ENCODE measurements at places on chromosomes 3 and 15.

DNA sequence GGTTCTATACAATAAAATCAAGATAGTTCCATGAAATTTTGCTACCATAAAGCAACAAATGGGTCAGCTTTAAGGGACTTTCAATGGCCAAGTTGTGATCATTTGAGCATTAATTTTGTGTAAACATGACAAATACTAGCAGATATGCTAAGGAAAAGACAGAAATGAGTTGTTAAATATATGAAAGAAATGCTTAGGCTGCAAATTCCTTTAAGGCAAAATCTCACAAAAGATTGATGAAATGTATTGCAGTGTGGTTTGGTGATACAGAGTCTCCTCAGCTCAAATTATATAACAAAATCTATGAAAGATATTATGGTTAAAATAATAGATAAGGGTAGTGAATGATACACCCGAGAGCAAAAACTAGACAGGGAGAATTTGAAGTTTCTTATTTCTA is 377.2 kb downstream of the RAP2B start:
- no peak for DNase-seq

DNA sequence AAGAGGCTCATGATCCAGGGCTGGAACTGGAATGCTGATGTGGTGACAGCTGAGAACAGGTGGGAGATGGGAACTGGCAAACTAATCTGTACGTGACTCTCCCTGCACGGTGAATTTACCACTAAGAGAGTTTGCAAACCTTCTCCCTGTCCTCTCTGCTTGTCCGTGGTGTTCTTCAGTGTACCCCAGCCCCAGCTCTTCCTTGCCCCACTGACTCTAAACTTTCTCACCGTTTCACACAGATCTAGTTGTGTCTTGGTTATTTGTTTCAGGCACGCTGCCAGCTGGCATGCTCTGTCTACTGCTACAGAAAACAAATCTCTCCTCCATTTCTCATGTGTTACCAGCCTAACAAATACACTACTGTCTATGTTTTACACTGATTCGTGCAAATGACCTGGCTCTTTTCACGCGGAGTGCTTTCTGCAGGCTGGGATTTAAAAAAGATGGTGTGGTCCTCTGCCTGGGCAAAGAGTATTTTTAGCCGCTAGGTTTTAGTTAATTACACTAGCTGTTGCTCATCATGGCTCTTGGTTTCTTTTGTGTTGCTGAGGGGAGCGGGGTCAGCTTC is 192.7 kb upstream of the LRIG1 start:
- no peak for DNase-seq

GRCh38 chr3:52259035-52259434 is 13.5 kb downstream of the PPM1M start:
- DNase-seq = no peak

DNA sequence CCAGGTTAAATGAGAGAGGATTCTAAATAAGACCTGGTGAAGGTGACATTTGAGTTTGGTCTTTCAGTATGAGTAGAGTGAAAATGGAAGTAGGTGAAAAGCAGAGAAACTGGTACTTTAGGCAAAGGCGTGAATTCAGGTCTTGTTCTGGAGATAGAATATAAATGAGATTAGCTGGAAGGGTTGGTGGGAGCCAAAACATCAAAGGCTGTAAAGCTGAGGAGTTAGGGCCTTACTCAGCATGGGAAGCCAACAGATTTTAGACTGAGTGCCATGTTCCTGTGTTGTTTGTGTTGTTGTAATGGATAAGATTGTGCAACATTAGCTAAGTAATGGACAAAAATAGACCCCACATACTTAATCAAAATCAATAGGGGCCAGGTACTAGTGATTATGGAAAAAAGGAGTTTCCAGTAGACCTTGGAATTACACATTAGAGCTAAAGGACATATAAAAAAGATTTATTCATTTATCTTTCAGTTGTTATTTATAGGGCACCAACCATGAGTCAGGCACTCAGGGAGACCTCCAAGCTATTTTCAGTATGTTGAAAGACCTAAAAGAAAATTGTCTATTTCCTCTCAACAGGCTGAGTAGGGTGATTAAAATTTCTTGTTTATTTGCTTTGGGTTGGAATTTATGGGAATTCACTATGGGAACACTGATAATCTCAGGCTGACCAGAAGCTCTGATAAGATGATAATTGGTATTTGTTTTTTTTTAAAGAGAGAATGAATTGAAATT is 20.8 kb downstream of the ARL14 start:
- peak; percentile 77 for DNase-seq

- DNase-seq = no peak
Observed at GRCh38 chr15:98120561-98120960, 160.1 kb downstream of the ARRDC4 start.

DNA sequence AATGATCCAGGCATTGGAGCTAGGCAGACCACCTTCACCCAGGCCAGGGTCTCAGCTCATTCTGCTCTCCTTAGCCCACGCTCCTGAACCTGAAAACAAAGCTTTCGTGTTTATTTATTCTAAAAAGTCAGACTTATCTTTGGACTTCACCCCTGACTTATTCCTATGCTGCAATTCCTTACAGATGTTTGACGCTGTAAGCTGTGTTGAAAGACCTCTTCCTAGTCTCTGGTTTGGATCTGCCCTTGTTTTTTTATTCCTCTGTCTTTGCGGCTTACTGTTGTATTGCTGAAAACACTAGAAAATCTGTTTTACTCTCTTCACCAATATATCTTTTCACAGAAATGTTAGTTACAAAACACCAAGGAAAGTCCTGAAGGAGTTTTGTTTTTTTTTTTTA is 40.5 kb upstream of the LDHAL6B start:
- DNase-seq = peak; percentile 34

GRCh38 chr3:45516829-45517228 is 77.7 kb upstream of the LIMD1 start:
- no peak for DNase-seq

GRCh38 chr3:180469149-180469548 is 132.8 kb upstream of the TTC14 start:
- no peak for DNase-seq

GRCh38 chr3:156776031-156776430 is 50.1 kb upstream of the LEKR1 start:
- DNase-seq = no peak

GRCh38 chr3:88668180-88668579 is 439.2 kb upstream of the EPHA3 start:
- no peak for DNase-seq

- DNase-seq = peak; percentile 41
Observed at GRCh38 chr15:45205192-45205591, 17.4 kb upstream of the SHF start.

DNA sequence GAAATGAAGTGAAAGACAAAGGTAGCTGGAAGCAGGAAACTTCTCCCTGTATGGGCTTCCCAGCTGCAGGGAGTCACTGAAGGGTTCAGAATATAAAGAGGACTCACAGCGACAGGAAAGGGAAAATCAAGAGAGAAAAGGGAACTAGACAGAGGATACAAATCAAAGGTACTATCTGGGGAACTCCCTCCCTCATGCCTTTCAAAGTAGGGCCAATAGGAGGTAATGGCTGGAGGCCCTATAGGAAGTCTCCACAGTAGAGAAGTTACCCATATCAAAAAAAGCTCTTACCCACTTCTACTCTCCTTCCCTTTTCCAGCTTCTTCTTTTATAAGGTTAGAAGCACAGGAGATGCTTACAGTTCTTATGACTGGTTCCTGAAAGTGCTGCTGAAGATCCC is 43.5 kb downstream of the FMN1 start:
- no peak for DNase-seq

GRCh38 chr3:108538083-108538482 is 27.7 kb upstream of the MYH15 start:
- DNase-seq = no peak

DNA sequence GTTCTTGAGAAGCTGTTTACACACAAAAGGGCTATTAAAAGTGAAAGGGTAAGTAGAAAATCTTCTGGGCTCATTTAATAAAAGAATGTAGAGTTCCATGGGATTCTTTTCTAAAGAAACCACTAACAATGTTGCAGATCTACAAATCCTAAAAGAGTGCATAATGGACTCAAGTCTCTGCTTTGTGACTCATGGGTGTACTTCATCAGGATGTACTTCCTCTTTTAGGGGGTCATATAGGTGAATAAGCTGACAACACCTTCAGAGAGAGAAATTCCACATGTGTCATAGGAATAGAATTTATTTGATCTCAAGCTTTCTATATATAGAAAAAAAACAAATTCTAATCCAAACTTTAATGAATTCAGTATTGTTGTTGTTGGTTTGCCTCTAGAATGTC is 355.5 kb downstream of the TIGIT start:
- no peak for DNase-seq

- no peak for DNase-seq
Observed at GRCh38 chr3:73453666-73454065, 171.1 kb downstream of the PDZRN3 start.

- DNase-seq = no peak
Observed at GRCh38 chr15:89436560-89437311, 59.6 kb downstream of the RHCG start.

- DNase-seq = no peak
Observed at GRCh38 chr15:96177279-96177678, 153.2 kb upstream of the NR2F2 start.
